ENCODE measurements at places on chromosomes 4 and X. TPM values are rescaled to one million over a fixed set of nuclear protein-coding genes. Genes with fewer than 3 reads are reported as not detected.

DNA sequence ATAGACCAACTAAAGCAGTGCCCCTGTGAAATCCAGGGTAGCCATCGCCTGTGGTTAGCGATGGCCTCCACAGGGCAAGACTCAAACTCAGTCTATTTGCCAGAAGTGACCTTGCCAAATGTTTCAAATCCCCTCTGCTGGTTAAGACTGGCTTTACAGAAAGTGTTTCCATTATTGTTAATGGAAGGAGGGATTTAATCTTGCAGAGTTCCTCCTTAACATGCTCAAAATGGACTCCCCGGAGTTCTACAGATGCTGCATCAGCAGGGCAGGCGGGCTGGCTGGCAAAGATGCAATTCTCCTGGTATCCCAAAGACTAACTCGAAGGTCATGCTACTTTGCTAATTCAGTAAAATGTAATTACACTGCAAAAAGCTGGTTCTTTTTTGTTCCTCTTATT lies 313.0 kb upstream of the SLC7A11 start:
- DNase-seq = no peak

DNA sequence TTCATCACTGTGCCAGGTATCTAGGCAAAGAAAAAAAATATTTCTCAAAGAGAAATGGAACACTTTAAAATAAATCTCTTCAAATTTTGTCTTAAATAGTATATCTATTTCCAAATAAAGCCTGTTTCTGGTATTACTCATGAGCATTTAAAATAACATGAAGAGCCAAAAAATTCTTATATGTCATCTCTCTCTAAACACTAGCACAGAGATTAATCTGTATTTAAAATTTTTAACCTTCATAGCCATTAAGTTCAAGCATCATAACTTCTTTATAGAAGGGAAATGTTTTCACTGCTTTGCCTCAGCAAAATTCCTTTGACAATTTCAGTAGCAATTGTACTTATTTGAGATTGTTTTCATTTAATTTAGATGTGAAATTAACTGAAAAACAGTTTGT lies 5.1 kb upstream of the CORIN start:
- DNase-seq = no peak

GRCh38 chr4:153538487-153539357 lies 72.6 kb downstream of the TMEM131L start:
- no peak for DNase-seq

DNA sequence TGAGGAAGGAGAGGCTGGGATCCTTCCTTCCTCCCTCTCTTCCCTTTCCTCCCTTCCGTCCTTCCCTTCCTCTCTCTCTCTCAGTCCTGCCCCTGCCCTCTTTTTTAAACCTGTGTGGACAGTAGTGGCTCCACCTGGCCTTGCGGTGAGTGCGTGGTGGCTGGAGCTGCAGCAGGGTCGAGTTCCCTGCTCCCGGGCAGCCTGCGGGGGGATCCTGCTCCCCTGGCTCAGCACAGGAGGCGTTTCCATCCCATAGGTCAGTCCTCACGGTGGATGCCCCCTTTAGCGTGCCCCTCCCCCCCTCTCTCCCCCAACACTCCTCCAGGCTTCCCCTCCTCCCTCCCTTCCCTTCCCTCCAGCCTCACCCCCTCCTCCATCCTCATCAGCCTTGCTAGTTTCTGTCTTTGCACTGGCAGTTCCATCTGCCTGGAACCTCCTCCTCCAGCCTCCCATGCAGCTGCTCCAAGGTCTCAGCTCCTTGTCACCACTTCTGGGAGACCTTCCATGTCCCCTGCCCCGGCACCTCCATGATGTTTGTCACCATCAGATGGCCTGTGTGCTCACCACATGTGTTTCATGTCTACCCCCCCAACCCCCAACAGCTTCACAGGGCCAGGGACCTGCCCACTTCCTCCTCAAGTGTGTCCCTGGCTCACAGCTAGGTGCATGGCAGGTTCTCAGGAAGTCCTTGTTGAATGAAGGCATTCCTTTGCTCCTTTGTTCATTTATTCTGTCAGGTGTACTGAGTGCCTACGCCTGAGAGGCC lies 68.4 kb downstream of the PSAPL1 start:
- no peak for DNase-seq

DNA sequence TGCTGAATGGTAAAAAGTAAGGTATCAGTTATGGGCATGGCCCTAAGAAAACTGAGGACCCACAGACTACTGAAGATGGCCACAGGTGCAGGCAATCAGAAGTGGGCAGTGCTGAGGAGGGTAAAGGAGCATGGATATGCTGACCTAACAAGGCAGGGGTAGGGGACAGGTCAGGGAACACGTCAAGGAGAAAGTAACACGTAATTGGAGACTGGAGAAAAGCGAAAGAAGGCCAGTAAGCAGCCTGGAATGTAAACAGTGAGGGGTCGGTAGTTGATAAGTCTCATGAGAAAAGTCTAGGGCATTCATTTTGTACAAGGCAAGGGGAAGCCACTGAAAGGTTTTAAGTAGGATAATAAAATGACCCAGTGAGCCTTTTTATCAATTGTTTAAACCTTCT lies 153.3 kb downstream of the PRDM5 start:
- no peak for DNase-seq

GPR34 gene
- 1.3 TPM for total RNA-seq

VEGFD gene
- total RNA-seq = not detected

GSX2 gene
- not detected for total RNA-seq
